ENCODE measurements at places on chromosomes 3 and 15. TPM values are rescaled to one million over a fixed set of nuclear protein-coding genes. Genes with fewer than 3 reads are reported as not detected.

Gene TIPIN
- 22.9 TPM for total RNA-seq

Gene DGKG
- 1.0 TPM for total RNA-seq

Gene SAXO2
- total RNA-seq = 1.2 TPM

Gene SLC27A2
- 33.5 TPM for total RNA-seq

Data from activated T-cell treated with anti-CD3 and anti-CD28 coated beads, Interleukin-2, amount 50 U/mL, for 72 hours (primary cell).